Suprapubic skin (tissue), 4 donors: ENCODE measurements at places on chromosomes 2 and 18. TPM values are rescaled to one million over a fixed set of nuclear protein-coding genes. Genes with fewer than 3 reads are reported as not detected.

- H3K27ac ChIP-seq: no peak overlapping the region
- peaks cover 8% of the 10 kb centered on the region for H3K4me1 ChIP-seq
- no peak for DNase-seq
- no peaks in the 10 kb centered on the region for H3K27me3 ChIP-seq
- H3K4me3 ChIP-seq: no peak overlapping the region
Measured at GRCh38 chr2:27800856-27801255, 29.3 kb downstream of the MRPL33 start.

Gene SIX2
- total RNA-seq: 0.34 TPM

GRCh38 chr2:85237849-85238565, 89.8 kb downstream of the TGOLN2 start:
- H3K4me1 ChIP-seq: no peaks in the 10 kb centered on the region
- no peak for DNase-seq
- H3K36me3 ChIP-seq: no peaks in the 10 kb centered on the region
- no peaks in the 10 kb centered on the region for H3K27me3 ChIP-seq

DNA sequence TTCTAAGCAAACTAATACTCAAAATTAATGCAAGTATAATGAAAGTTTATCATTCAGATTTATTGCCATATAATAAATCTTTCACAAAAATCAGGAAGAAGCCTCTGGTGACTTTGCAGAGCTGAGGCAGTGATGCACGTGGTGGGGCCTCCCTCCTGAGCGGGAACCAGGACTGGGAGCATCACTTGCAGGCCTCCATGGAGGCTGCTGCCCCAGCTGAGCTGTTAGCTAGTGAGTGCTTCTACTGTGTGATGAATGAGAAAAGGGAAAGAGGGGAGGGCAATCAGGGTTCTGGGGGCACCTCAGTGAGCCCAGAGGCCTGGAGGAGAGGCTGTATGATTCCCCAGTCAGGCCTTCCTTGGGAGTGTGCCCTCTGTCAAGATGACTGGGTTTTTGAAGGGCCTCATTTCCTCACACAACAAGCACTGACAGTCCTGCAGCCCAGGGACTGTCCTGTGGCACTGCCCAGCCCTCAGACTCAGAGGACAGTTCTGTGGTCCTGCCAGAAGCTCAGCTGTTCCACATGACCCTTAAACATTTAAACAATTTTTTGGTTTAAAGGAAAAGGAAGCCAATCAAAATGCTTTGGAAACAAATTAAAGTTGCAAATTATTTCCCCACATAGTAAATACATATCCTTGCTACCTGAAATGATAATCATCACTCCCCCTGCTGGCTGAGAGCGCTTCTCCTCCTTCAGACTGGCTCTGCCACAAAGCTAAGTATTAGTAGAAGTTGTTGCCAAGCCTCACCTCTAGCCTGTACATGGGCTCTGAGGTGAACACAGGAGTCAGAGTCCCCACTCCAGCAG, 90.9 kb upstream of the SMAD7 start:
- peaks cover 31% of the 10 kb centered on the region for H3K36me3 ChIP-seq
- DNase-seq: no peak
- no peak overlapping the region for H3K4me3 ChIP-seq
- H3K27ac ChIP-seq: no peak overlapping the region
- H3K27me3 ChIP-seq: no peaks in the 10 kb centered on the region

- H3K4me3 ChIP-seq: no peak overlapping the region
- H3K4me1 ChIP-seq: no peaks in the 10 kb centered on the region
Measured at GRCh38 chr2:237464757-237465391, 22.2 kb upstream of the MLPH start.

Gene IL1RN
- total RNA-seq: 129 TPM

GRCh38 chr2:25035537-25036220, 6.2 kb upstream of the EFR3B start:
- DNase-seq: no peak
- H3K4me1 ChIP-seq: no peaks in the 10 kb centered on the region
- no peak overlapping the region for H3K4me3 ChIP-seq
- H3K27me3 ChIP-seq: no peaks in the 10 kb centered on the region

DNA sequence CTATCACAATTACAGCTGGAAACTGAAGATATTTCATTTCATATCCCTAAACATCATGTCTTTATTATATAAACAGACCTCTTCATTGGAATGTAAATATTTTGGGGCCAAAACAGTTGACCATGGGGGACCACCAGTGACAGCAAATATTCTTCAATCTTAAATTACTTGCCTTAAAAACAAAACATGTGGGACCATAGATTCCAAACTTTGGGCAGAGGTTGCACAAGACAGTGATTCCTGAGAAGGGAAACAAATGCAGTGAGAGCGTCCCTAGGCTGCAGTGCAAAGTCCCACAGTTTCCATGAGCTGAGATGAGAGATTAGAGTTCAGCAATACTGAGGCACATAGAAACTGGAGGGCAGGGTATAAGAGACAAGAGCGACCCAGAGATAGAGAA, 818.9 kb downstream of the CBLN2 start:
- H3K36me3 ChIP-seq: no peaks in the 10 kb centered on the region
- H3K4me3 ChIP-seq: no peak overlapping the region
- H3K27ac ChIP-seq: no peak overlapping the region
- no peaks in the 10 kb centered on the region for H3K27me3 ChIP-seq
- H3K4me1 ChIP-seq: no peaks in the 10 kb centered on the region

- no peaks in the 10 kb centered on the region for H3K27me3 ChIP-seq
- H3K27ac ChIP-seq: peak overlapping the region; percentile 70
- H3K4me3 ChIP-seq: peak overlapping the region; percentile 70
- no peaks in the 10 kb centered on the region for H3K36me3 ChIP-seq
- no peak for DNase-seq
Measured at GRCh38 chr2:24919506-24920097, 435 bp downstream of the ADCY3 start.

Gene POTEC
- not detected for total RNA-seq

DNA sequence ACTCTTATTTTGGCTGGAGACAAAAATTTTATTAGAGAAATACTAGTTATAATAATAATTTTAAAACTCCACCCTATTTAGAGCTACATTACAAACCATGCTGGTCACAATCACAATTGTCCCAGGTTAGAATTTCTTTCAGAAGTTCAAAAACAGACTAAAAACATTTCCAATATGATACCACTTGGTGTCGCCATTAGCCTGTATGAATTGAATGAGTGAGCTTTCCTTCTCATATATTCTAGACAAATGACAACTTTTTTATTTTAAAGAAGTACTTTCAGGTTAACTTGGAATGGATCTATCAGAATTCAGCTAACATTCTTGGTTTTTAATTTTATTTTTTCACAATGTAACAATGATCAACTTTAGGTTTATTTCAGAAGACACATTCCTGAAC, 48.0 kb downstream of the SERPINB8 start:
- H3K36me3 ChIP-seq: no peaks in the 10 kb centered on the region
- H3K4me1 ChIP-seq: peaks cover 3% of the 10 kb centered on the region
- DNase-seq: no peak
- H3K27me3 ChIP-seq: no peaks in the 10 kb centered on the region

DNA sequence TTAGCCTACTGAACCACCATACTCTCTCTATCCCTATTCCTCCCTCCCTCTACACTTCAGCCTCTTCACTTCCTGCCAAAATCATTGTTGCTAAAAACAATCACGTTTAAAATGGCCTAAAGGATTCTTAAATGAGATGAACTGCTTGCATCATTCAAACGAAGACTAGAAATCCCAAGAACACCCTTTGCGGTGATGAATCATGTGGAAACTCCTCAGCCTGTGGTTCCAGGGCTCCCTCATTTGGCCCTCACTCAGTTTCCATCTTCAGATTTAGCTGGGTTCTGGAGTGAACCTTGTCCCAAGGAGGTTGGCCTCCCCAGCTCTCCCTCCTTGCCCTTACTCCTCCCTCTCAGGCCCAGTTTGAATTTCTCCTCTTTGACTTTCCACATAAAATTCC, 125.6 kb upstream of the CDC42EP3 start:
- H3K27ac ChIP-seq: no peak overlapping the region
- no peak for DNase-seq
- H3K27me3 ChIP-seq: no peaks in the 10 kb centered on the region
